ENCODE measurements at places on chromosomes 11 and 22.

DNA sequence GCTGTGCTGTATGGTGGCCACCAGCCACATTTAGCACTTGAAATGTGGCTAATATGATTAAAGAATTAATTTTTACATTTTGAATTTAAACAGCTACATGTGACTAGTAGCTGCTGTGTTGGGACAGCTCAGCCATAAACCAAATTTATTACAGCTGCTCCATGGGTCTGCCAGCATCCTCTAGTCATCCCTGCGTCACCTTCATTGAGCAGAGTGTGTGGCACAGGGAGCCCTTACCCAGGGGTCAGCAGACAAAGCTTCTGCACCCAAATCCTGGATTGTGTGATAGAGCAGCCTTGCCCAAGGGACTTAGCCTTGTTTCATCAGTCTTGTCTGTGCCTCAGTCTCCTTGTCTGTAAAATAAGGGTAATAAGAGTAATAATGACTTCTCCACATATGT lies 19.4 kb upstream of the ACCSL start:
- no peak for DNase-seq

DNA sequence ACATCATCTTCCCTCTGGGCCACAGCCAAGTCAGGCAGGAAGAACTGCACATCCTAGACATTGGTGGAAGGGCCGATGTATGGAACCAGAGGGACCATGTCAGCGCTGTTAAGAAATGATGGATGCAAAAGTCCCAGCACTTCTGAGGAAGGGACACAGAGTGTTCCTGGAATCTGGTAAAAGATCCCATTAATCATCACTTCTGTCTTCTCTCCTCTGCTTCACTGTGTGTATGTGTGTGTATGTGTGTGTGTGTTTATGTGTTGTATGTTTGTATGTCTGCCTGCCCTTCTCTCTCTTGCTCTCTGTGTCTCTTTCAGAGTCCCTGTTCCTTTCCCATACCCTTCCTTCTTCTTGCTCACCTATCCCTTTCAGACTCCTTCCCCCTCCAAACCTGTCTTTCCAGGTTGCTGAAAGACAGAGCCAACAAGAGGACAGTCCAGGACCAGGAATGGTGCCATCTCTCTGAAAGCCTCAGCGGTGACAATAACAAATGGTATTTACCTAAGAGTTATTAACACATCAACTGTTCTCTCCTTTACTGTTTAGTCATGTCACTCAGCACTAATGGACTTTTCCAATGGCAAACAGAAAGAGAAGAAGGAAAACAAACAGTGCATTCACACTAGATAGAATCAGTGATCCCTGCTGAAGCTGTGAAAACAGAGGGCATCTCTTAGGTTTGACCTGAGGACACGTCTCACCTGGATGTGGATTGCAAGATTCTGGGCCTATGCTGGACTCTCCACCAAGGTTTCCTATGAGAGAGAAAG lies 47.1 kb downstream of the EHF start:
- no peak for DNase-seq

DNA sequence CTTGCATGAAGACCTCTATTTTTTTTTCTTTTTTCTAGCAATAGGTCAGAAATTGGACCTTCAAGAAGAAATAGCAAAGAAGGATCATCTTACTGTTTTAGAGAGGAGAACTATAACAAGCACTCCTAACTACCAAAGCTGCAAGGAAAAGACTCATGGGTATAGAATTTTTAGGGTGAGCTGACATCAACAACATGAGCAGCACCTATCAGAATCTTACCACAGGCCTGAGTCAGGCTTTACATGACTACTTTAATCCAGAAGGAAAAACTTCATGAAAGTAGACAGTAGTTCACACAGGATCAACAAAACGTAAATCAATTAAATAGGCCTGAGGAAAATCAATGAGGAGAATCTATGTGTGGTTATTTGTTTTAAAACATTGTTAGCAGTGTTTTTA lies 130.5 kb downstream of the FAM76B start:
- no peak for DNase-seq

GRCh38 chr11:106986673-106987072 lies 31.6 kb downstream of the GUCY1A2 start:
- DNase-seq: no peak

GRCh38 chr11:8767466-8768142 lies 85.0 kb downstream of the RPL27A start:
- peak; percentile 84 for DNase-seq

GRCh38 chr22:30866811-30867271 lies 101.7 kb downstream of the MORC2 start:
- no peak for DNase-seq

DNA sequence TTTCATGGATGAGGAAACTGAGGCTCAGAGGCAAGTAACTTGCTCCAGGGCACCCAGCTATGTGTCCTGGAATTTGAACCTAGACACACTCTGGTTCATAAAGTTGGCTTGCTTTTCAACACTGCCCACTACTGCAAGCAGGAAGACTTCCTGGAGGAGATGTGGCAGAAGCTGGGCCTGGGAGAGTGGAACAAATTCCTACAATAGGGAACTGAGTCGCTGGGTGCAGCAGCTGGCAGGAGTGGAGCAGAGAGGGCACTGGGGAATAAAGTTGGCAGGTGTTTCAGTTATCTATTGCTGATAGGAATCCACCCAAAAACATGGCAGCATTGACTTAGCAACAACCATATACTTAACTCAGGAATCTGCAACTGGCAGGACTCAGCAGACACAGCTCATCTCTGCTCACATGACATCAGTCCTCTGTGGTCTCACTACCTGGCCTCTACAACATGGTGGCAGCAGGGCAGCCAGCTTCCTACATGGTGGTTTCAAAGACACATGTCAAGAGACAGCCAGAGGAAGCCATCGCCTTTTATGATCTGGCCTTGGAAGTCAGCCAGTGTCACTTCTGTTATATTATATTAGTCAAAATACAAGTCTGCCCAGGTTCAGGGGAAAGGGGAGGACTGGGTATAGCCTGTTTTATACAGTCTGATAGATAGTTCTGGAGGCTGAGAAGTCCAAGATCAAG lies 10.6 kb upstream of the CARD10 start:
- no peak for DNase-seq

DNA sequence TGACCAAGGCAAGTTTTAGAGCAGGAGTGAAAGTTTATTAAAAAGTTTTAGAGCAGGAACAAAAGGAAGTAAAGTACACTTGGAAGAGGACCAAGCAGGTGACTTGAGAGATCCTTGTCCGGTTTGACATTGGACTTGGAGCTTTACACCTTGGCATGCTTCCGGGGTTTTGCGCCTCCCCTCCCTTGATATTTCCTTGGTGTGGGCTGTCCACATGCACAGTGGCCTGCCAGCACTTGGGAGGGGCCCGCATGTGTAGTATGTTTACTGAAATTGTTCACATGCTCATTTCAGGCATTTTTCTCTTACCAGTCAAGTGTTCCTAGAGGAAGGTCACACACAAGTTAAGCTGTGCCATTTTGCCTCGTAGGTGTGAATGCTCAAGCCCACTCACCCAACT lies 19.0 kb upstream of the THRSP start:
- no peak for DNase-seq

All from HS-27A (cell line).